Stimulated activated CD8-positive, alpha-beta memory T cell treated with anti-CD3 and anti-CD28 coated beads, Interleukin-15, amount 100 ng/mL, for 1 hour (primary cell): ENCODE measurements at places on chromosomes 4 and X.

DNA sequence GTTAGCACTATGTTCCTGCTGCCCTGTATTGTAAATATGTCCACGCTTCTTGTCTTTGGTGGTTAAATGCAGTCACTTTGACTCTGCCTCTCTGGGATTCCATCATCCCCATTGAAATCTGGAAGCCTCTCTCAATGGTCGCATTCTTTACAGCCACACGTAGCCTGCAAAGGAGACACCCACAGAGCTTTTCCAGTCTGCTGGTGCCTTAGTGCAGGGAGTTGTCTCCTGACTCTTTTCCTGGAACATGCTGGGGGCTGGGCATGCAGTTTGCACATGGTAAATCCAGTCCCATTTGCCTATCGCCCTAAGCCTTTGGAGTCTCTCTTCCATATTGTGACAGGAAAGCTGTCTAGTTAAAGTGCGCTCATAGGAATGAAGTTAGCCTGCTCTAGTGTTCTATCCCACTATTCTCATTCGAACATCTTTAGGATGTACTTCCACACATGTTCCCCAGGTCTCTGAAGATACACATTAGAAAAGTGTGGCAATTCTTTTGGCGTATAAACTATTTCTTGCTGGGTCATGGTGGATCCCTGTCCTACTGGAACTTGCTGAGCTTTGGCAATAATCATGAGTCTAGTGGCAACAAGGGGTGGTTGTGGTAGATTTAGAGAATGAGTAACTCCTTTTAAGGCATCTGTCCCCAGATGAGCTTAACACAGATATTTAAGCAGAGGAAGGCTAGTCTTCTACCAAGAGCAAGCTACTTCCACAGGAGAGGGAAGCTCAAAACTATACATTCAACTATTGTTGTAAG lies 33.7 kb downstream of the COQ2 start:
- no peak for DNase-seq

GRCh38 chr4:4852591-4853362 lies 6.7 kb upstream of the MSX1 start:
- no peak for DNase-seq

- DNase-seq = no peak
These were observed 3.9 kb downstream of the MTHFD2L start for GRCh38 chr4:74161666-74162450.

DNA sequence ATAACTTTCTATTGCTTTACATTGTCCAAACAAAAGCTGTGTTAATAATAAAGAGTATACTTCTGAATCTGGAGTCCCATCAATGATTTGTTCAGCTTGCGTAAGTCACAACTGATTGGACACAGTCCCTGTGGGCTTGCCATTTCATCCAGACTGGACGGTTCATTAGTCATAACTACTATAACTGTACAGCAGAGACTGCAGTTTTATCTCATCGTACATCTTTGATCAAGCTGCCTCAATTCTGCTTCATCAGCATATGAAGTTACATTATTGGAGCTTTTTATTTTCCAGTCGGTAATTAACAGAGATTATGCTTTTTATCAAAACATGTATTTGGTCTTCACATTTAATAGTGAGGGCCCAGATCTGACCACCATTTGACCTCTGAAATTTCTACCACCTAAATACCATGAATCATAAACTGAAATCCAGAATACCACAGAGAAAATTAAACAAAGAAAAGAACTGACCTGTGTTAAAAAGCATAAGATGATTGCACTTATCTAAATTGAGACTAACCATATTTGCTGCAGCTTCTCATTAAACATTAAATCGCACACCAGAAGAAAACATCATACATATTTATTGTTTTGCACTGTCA lies 12.5 kb upstream of the MAB21L2 start:
- DNase-seq = no peak

GRCh38 chrX:136819031-136819703 lies 38.4 kb upstream of the ARHGEF6 start:
- no peak for DNase-seq

- DNase-seq = no peak
These were observed 21.2 kb upstream of the LCORL start for GRCh38 chr4:18042754-18043153.

GRCh38 chr4:89363786-89364185 lies 56.2 kb upstream of the GPRIN3 start:
- DNase-seq = no peak

- DNase-seq = no peak
These were observed 415.2 kb upstream of the NR3C2 start for GRCh38 chr4:148857239-148857972.

DNA sequence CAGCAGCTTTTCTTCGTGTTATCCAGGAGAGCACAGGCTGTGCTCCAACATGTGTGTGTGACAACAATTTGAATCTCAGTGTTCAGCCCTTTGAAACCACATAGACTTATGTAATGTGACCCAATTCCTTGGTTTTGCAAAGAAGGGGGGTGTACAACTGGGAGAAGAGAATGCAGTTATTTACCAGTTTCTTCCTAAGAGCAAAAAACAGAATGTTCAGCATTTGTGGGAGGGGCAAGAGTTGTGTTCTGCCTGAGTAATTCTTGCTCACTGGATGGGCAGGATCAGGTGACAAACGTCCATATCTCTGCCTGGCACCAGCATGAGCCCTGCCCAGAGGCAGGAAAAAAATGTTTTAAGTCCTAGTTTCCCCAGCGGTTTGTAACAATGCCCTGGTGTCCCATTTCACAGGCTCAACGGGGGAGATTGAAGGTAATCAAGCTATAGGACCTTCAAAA lies 72.0 kb downstream of the PRPS1 start:
- no peak for DNase-seq

DNA sequence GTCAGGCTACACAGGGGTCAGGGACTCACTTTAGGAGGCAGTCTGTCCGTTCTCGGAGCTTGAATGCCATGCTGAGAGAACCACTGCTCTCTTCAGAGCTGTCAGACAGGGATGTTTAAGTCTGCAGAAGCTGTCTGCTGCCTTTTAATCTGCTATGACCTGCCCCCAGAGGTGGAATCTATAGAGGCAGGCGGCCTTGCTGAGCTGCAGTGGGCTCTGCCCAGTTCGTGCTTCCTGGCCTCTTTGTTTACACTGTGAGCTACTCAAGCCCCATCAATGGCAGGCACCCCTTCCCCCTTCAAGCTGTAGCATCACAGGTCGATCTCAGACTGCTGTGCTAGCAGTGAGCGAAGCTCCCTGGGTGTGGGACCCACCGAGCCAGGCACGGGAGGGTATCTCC lies 31.5 kb upstream of the UNC5C start:
- DNase-seq = no peak

DNA sequence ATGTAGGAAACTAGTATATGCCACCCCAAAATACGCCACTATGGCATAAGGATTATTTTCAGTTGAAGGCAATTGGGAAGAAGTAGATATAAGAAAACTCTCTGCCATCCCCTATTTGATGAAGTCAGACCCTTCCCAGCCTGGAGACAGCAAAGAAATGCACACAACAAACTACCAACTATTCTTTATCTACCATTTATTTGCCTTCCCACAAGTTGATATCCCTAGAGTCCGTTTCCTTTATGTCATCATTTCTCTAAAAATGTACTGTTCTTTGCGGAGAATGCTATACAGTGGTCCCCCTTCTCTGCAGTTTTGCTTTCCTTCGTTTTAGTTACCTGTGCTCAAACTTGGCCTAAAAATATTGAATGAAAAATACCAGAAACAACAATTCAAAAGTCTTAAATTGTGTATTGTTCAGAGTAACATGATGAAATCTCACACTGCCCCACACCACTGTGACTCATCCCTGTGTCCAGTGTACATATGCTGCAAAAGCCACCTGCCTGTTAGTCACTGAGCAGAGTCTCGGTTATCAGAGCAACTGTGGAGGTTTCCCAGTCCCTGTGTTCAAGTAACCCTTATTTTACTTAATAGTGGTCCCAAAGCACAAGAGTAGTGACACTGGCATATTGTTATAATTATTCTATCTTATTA lies 152.3 kb downstream of the WDFY3 start:
- no peak for DNase-seq

DNA sequence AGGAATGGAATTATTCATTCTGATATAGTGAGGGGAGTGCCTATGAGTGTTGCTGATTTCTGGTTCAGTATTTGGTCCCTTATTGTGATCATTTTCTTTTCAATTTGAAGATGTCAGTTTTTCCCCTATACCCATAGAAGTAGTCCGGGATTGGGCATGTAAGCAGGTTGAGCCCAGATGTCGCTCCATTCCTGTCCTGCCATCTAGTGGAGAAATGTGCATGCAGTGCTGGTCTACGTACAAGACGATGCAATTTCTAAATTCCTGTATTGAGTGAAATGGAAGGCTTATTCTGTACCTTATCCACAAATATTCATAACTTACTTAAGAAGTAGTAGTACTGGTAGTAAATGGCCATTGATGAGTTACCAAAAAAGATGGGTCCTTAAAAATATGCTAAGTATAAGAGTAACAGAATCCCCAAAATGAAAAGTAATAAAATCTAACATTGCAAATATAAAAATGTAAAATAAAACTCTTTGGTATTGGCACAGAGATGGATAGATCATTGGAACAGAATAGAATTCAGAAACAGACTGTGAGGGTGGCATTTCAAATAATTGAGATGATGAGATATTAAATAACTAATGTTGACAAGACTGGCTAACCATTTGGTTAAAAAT lies 60.9 kb downstream of the UGT8 start:
- no peak for DNase-seq

GRCh38 chrX:77085372-77085771 lies 361.8 kb upstream of the FGF16 start:
- no peak for DNase-seq

DNA sequence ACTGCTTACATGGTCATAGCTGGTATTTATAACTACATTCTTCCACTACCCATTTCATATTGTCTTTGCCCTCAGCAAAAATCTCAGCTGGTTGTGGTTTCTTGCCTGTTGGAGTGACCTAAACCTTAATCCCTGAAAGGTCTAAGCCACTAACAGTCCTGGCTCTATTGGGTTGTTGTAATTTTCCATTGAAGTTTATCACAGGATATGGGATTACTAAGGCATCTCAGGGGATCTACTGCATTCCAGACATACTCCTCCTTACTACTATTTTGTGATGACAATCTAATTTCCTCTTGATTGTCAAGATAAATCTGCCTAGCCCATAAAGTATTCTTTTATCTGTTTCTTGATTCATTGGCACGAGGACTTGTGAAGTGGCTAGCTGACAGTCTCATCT lies 6.2 kb upstream of the OSTC start:
- DNase-seq = no peak

GRCh38 chr4:164824581-164824980 lies 52.4 kb upstream of the APELA start:
- no peak for DNase-seq

DNA sequence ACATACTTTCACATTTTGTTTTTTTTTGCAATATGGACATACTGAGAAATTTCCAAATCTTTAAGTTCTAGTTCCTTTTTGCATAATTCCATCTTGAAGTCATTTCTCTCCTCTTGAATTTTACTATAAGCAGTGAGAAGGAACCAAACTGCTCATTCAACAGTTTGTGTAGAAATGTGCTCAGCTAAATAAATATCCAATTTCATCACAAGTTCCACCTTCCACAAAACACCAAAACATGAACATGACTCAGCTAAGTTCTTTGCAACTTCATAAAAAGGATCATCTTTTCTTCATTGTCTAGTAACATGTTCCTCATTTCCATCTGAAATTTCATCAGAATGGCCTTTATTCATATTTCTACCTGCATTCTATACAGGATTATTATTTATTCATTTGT lies 77.3 kb upstream of the FGF13 start:
- no peak for DNase-seq

DNA sequence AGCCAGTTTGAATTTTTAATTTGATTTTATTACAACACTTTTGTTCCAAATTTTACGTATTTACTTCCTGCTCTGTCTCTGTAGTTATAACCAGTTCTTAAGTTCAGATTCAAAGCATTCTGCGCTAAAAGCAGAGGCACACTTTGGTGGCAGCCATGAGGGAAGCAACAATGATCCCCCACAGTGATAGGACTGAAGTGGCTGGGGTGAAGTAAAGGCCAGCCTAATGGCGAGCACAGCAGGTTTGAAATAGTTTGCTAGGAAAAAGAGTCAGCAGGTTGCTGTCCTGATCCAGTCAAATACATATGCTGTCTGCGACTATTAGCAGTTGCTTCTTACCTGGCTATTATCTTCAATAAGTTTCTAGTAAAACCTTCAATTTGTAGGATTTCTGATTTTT lies 176.3 kb downstream of the RPA4 start:
- DNase-seq = no peak

DNA sequence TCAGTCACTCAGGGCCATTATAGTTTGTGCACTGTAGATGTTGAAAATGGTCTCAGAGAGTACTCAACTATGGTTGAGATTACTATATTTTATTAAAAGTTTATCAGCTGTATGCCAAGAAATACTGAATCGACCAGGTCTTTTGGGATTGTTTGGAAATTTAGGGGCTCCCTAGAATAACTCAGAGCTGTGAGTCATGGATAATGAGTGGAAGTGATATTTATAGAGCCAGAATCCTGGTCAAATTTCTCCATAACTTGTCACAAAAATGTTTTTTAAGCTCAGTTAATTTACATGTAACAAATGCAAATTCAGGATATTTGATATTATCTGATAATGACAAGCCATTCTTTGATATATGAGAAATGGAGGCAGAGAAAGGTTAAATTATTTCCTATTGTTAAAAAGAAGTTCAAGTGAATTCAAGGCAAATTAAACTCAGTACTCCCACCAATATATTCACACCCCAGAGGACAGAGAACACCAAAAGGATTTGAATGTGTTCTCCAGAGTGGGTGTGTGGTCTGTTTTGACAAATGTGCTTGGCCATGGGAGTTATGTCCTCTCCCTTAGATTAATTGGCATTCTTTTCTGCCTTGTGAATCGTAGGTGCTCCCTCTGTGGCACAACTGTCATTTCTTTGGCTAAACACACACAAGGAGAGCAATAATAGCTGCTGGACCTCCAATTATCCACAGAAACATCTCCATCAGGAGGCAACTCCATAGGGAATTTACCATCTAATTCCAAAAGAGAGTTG lies 37.7 kb downstream of the ARHGAP24 start:
- no peak for DNase-seq
